ENCODE measurements at places on chromosomes 16 and 17.

GRCh38 chr17:29021226-29021625 lies 15.4 kb upstream of the SEZ6 start:
- DNase-seq, result no peak

DNA sequence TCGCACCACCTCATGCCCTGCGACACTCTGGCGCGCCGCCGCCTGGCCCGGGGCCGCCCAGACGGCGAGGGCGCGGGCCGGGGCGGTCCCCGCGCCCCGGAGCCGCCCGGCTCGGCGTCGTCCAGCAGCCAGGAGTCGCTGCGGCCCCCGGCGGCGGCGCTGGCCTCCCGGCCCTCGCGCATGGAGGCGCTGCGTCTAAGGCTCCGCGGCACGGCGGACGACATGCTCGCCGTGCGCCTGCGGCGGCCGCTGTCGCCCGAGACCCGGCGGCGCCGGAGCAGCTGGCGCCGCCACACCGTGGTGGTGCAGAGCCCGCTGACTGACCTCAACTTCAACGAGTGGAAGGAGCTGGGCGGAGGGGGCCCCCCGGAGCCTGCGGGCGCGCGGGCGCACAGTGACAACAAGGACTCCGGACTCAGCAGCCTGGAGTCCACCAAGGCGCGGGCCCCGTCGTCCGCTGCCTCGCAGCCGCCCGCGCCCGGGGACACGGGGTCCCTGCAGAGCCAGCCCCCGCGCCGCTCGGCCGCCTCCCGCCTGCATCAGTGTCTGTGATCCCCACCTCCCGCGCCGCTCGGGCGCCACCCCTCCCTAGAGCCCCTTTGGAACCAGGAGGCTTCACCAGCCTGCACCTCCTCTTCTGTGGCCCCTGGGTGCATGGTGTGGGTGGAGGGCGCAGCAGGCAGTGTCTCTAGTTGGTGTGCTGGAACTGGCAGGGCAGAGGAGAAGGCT lies 82.3 kb downstream of the ARHGAP23 start:
- no peak for DNase-seq

DNA sequence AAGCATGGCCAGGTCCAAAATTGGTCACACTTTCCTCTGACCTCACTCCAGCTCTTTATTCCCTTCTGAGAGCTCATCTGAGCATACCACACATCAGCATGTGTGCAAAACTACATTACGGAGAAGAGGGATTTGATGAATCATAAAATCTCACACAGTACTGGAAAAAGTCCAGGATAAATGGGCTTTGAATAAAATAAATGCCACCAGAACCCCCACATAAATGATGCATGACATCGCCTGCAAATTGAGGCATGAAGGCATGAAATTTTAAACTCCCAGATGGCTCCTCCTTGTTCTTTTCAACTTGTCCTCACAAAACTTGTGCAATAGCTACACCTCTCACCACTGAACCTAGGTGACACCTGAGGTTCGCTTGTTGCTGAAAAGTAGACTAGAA lies 439.5 kb downstream of the CA10 start:
- DNase-seq, result no peak

GRCh38 chr17:53100126-53100525 lies 722.6 kb upstream of the KIF2B start:
- DNase-seq, result no peak

GRCh38 chr17:76947771-76948170 lies 79.6 kb downstream of the MGAT5B start:
- DNase-seq, result no peak

DNA sequence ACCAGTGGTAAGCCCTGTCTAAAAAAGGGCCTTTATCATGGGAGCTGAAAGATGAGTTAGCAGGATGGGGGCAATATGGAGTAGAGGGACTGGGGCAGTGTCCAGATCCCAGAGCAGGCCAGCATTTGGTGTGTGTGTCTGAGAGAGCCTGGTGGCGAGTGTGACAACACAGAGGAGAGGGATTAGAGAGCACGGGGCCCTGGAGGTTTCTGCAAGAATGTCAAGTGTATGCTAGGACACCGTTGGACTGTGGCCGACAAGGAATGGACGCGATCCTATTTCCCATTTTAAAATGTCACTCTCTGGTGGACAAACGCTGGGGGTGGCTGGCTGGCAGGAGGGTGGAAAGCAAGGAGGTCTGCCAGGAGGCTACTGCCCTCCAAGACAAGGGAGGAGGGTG lies 12.4 kb downstream of the TAC4 start:
- no peak for DNase-seq

DNA sequence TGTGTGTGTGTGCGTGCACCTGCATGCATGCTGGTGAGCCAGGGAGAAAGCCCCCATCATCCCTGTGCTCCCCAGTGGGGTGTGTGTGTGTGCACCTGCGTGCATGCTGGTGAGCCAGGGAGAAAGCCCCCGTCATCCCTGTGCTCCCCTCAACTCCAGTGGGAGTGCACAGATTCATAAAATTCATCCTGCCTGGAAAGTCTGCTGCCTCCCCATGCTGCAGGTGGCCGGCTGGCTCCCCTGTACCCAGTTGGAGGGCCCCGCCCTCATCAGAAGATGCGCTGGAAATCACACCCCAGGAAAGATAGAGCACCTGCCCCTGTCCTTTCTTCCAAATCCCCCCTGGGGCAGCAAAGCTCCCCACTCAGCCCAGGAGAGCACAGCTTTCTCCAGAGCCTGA lies 84.8 kb upstream of the DOC2B start:
- no peak for DNase-seq

GRCh38 chr17:67682196-67682595 lies 35.5 kb upstream of the NOL11 start:
- no peak for DNase-seq

- no peak for DNase-seq
Observed at GRCh38 chr16:16073891-16074881, 124.8 kb downstream of the ABCC1 start.

- no peak for DNase-seq
Observed at GRCh38 chr16:85528528-85529387, 84.4 kb upstream of the GSE1 start.

DNA sequence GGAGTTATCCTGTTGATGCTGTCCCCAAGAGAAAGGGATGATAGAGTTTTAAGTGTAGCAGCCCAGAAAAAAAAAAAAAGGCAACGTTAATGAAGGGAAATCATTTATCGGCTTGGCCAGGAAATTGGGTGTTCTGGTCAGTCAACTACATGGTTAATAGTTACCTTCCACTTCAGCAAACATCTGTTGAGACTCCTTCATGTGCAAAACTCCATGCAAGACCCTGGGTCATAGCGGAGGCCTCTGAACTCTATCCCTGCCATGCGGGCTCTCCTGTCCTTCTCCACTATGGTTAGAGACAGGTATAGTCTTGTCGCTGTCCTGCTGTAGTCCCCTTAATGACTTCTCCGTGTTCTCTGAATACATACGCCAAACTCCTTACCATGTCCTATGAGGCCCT lies 3.5 kb upstream of the LYRM9 start:
- DNase-seq, result no peak

DNA sequence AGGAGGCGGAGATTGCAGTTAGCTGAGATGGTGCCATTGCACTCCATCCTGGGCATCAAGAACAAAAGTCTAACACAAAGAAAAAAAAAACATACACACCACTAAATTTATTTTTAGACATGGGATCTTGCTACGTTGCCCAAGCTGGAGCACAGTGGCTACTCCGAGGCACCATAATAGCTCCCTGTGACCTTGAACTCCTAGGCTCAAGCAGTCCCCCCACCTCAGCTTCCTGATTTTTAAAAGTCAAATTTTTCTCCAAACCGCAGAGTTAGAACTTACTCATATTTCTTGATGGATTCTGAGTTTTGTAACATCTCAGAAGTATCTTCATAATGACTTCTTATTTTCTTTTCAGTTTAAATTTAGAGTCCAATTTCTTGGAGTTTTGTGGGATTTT lies 3.4 kb downstream of the CMTM4 start:
- DNase-seq, result no peak

- DNase-seq, result no peak
Observed at GRCh38 chr17:81028506-81028858, 6.5 kb upstream of the BAIAP2 start.

DNA sequence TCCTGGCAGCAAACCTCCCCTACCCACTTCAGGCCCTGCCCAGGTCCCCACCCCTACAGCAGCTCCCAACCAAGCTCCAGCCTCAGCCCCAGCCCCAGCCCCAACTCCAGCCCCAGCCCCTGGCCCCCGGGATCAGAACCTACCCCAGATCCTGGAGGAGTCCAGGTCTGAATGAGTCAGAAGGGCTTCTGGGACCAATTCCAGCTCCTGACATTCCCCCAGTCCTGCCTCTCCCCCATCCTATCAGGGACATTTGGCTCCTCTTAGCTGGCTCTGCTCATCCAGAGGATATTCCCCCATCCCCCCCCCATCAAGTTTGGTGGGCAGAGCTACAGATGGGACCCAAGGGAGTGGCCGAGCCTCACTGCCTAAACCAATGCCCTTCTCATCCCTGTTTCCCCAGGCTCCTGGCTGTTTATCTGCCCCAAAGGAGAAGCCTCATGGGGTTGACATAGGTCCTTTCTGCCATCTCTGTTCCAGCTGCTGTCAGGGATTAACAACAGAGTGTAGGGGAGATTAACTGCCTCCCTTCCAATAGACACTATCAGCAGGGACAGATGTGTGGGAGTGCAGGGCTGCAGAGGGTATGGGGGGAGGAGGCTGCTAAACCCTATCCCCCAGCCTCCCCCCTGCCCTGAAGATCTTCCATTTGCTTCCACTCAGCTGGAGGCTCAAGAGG lies 16.5 kb downstream of the CNTNAP1 start:
- peak; percentile 28 for DNase-seq

GRCh38 chr16:11320170-11320569 lies 25.1 kb upstream of the RMI2 start:
- no peak for DNase-seq

DNA sequence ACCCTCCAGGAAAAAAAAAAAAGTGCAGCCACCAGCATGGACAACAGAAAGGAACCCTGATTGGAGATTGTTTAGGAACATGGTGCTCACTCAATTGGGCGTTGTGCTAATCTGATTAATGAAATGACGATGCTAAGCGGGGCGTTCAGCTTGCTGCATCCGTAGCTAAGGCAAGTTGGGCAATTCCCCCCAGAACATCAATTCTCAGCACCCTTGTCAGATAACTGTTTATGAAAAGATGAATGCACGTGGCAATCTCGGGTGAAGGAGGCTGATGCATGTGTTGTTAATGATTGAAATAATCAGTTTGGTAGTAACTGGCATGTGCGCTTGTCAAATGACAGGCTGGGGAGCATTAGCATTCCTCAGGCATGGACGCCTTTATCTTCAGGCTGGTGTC lies 57.0 kb downstream of the HS3ST3A1 start:
- DNase-seq, result no peak

- DNase-seq, result no peak
Observed at GRCh38 chr16:73024571-73025105, 23.3 kb downstream of the ZFHX3 start.

GRCh38 chr16:28149011-28149888 lies 62.5 kb downstream of the XPO6 start:
- DNase-seq, result no peak

DNA sequence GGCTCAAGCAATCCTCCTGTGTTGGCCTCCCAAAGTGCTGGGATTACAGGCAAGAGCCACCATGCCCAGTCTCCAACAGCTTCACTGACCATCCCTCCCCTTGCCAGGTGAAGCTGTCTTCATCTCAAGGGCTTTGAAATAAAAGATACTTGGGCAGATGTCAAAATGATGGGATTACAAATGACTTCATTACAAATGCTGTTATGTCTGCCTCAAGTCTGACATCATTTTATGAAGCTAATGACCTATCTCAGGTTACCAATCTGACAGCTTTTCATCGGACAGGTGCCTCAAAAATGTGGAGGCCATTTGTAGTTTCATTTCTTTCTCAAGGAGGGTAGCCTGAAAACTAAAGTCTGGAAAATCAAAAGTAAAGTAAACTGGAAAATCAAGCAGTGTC lies 323.7 kb upstream of the TBX2 start:
- no peak for DNase-seq

DNA sequence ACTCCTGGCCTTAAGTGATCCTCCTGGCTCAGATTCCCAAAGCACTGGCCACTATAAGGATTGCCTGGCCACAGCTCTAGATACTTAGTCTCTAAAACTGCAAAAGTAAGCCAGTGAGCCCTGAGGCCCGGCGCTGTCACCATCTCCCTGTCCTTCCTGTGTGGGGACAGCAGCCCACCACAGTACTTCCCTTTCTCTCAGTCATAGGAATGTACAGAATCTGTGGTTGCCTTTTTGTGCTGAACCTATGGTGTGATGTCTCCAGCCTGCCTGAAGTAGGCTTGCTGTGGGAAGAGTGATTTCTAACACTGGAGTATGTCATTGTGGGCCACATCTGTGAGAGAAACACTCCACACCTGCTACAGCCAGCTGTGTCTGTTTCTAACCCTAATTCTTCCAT lies 24.7 kb downstream of the NTAN1 start:
- no peak for DNase-seq

DNA sequence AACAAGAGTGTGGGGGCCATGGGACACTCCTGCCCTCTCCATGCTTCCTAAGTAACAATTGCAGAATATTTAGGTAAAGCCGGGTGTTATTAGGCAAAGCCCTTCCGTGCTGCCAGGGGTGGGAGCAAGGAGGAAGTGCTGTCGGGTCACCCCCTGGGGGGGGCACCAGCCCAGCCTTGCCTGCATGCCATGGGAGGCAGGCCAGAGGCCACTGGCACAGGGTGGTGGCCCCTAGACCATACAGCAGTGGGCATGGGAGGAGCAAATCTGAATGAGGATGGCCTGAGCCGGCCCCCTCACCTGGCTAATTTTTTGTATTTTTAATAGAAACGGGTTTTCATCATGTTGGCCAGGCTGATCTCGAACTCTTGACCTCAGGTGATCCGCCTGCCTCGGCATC lies 355.7 kb upstream of the CDH8 start:
- no peak for DNase-seq

- DNase-seq, result no peak
Observed at GRCh38 chr17:74851612-74852236, 8.0 kb downstream of the GRIN2C start.

- no peak for DNase-seq
Observed at GRCh38 chr17:27327397-27327796, 33.5 kb downstream of the WSB1 start.

GRCh38 chr16:68090533-68090932 lies 5.4 kb downstream of the NFATC3 start:
- no peak for DNase-seq

- DNase-seq, result no peak
Observed at GRCh38 chr17:40597556-40598300, 32.5 kb upstream of the CCR7 start.

GRCh38 chr17:28518132-28518531 lies 12.0 kb downstream of the FOXN1 start:
- DNase-seq, result no peak

- DNase-seq, result no peak
Observed at GRCh38 chr16:89549007-89549700, 11.3 kb upstream of the RPL13 start.

GRCh38 chr16:49491771-49492761 lies 118.5 kb downstream of the C16orf78 start:
- DNase-seq, result peak; percentile 36

GRCh38 chr17:20925954-20926353 lies 116.9 kb downstream of the USP22 start:
- DNase-seq, result no peak

Measured in left ventricle myocardium inferior (tissue), 1 donor.